ENCODE measurements at places on chromosomes 13 and 19. TPM values are rescaled to one million over a fixed set of nuclear protein-coding genes. Genes with fewer than 3 reads are reported as not detected.
A peak's percentile ranks its signal among the peaks of the same experiment; 100 is the strongest.

DNA sequence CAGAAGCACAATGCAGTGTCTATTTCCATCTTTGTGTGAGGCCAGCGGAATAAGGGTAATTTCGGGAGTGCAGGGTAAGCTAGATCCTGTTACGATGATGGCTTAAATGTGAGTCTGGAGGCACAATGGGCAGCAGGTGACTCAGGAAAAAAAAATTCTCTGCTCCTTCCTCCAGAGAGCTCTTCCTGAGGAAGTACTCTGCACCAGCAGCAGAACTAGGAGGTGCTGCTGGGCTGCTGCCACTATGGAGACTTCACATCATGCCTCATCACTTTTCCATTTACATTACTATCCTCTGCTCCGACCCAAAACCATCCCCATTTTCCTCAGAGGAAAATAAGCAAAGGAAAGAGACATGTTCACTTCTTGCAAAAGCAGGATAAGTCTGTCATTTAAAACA is 282.0 kb downstream of the DNAJC15 start:
- no peak overlapping the region for H3K27ac ChIP-seq

GRCh38 chr13:23563085-23563845 is 6.9 kb upstream of the TNFRSF19 start:
- DNase-seq: no peak
- no peak overlapping the region for H3K4me3 ChIP-seq
- H3K4me1 ChIP-seq: peaks cover 54% of the 10 kb centered on the region
- no peaks in the 10 kb centered on the region for H3K36me3 ChIP-seq
- H3K27me3 ChIP-seq: no peaks in the 10 kb centered on the region
- peak overlapping the region; percentile 23 for H3K27ac ChIP-seq

- no peak overlapping the region for H3K27ac ChIP-seq
- no peak overlapping the region for H3K4me3 ChIP-seq
- no peak for DNase-seq
- no peaks in the 10 kb centered on the region for H3K4me1 ChIP-seq
Measured at GRCh38 chr13:75512253-75512652, 25.4 kb downstream of the COMMD6 start.

DNA sequence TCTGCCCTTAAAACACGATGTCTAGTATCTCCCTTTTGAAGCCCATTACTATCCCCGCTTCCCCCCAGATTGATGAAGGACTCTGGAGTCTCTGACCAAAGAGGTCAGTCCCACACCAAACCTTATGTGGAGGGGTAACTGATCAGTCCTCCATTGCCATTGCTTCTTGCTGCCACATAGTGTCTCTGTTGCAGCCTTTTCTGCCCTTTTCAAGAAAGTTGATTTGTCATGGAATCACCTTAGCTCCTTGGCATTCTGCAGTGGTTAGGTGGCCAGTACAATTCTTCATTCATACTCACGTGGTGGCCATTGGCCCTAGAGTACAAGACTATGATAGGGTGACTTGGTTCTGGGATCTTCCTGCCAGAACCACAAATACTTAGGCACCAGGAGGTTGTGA is 8.4 kb upstream of the HTR2A start:
- no peak overlapping the region for H3K27ac ChIP-seq
- DNase-seq: no peak
- no peak overlapping the region for H3K4me3 ChIP-seq
- H3K4me1 ChIP-seq: peaks cover 1% of the 10 kb centered on the region

- no peak for DNase-seq
- H3K27ac ChIP-seq: no peak overlapping the region
- H3K36me3 ChIP-seq: peaks cover 4% of the 10 kb centered on the region
- H3K4me1 ChIP-seq: peaks cover 23% of the 10 kb centered on the region
- H3K4me3 ChIP-seq: no peak overlapping the region
Measured at GRCh38 chr19:6267552-6268381, 12.0 kb downstream of the MLLT1 start.

DNA sequence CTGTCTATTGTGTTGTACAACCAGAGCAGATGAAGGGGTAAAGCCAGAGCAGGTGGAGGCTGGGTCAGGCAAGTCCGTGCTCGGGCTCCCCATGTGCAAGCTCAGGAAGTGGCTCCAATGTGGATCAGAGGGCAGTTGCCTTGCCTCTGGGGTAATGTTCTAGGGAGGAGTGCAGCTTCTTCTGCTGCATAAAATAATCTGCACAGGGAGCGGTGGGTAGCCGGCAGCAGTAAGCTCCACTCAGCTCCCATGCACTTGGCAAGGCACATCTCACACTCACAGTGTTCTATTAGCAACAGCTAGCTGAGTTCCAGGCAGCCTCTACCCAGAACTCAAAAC is 565.3 kb upstream of the SLITRK1 start:
- DNase-seq: no peak
- H3K4me3 ChIP-seq: no peak overlapping the region
- H3K27me3 ChIP-seq: no peaks in the 10 kb centered on the region
- H3K27ac ChIP-seq: no peak overlapping the region

- no peak for DNase-seq
- no peaks in the 10 kb centered on the region for H3K4me1 ChIP-seq
- no peak overlapping the region for H3K4me3 ChIP-seq
- no peak overlapping the region for H3K27ac ChIP-seq
- H3K27me3 ChIP-seq: no peaks in the 10 kb centered on the region
Measured at GRCh38 chr13:70408865-70409264, 300.6 kb upstream of the KLHL1 start.

DNA sequence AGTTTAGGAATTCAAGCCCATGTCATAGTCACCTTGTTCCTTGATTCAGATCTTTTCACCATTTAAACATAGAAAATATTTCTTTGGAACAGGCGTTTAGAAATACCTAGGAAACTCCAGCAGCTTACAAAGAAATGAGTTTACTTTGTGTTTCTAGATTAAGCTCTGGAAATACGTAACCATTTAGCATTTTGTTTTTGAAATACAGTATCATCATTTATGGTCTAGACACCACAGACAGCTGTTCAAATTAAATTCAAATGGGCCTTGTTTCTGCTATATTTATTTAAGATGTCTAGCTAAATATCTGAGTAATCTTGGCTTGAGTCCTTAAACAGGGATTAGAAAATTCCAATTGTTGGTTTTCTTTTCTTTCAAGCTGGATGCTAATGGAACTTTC is 228.5 kb downstream of the NDFIP2 start:
- no peak overlapping the region for H3K27ac ChIP-seq
- H3K4me3 ChIP-seq: no peak overlapping the region
- no peaks in the 10 kb centered on the region for H3K27me3 ChIP-seq
- no peaks in the 10 kb centered on the region for H3K36me3 ChIP-seq

GRCh38 chr13:40077396-40078027 is 422.1 kb downstream of the COG6 start:
- no peak overlapping the region for H3K4me3 ChIP-seq
- H3K27ac ChIP-seq: no peak overlapping the region
- H3K36me3 ChIP-seq: no peaks in the 10 kb centered on the region
- peaks cover 9% of the 10 kb centered on the region for H3K4me1 ChIP-seq
- no peaks in the 10 kb centered on the region for H3K27me3 ChIP-seq

DNA sequence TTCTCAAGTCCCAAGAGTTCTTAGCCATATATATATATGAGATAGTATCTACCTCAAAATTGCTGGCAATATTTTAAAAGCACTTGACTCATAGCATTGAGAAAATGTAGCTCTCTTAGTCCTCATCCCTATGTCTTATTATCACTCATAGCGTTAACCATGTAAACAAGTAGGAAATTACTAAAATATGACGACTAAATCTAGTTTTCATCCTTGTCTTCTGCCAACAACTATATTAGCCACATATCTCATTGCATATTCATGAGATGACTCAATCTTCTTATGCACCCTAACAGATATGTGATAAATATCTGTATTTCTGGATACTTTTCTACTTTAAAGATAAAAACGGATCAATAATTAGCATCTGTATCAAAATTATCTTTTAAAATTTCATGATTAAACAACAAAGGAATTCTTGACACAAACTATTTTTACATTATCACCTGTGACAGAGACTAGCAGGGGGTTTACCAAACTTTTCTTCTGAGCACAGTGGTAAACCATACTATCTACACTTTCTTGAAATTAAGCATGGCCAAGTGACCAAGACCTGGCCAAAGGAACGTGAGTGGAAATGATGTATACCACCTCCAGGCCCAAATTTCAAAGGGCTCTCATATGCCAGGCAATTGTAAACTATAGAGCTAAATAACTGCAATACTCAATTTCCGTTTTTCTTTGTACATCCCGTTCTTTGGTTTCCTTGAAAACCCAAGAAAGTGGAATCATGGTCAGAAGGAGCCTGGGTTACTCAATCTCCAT is 45.7 kb downstream of the ZC3H13 start:
- no peaks in the 10 kb centered on the region for H3K4me1 ChIP-seq
- no peak overlapping the region for H3K4me3 ChIP-seq
- H3K36me3 ChIP-seq: peaks cover 16% of the 10 kb centered on the region
- no peaks in the 10 kb centered on the region for H3K27me3 ChIP-seq
- no peak for DNase-seq

GRCh38 chr19:55673465-55673864 is 1.6 kb upstream of the EPN1 start:
- H3K27ac ChIP-seq: no peak overlapping the region
- H3K4me1 ChIP-seq: peaks cover 50% of the 10 kb centered on the region
- peaks cover 17% of the 10 kb centered on the region for H3K36me3 ChIP-seq
- peak overlapping the region; percentile 77 for H3K4me3 ChIP-seq

GRCh38 chr19:46036744-46037128 is 4.1 kb downstream of the IGFL4 start:
- H3K4me3 ChIP-seq: no peak overlapping the region
- no peak overlapping the region for H3K27ac ChIP-seq
- H3K27me3 ChIP-seq: peaks cover 5% of the 10 kb centered on the region
- peaks cover 7% of the 10 kb centered on the region for H3K36me3 ChIP-seq

- no peaks in the 10 kb centered on the region for H3K36me3 ChIP-seq
- no peak for DNase-seq
- no peak overlapping the region for H3K4me3 ChIP-seq
- no peak overlapping the region for H3K27ac ChIP-seq
Measured at GRCh38 chr13:55440465-55441085, 1700.1 kb upstream of the PRR20A start.

GRCh38 chr19:2615782-2616181 is 86.7 kb downstream of the GNG7 start:
- H3K27me3 ChIP-seq: peaks cover 16% of the 10 kb centered on the region
- DNase-seq: no peak
- H3K27ac ChIP-seq: no peak overlapping the region
- no peak overlapping the region for H3K4me3 ChIP-seq

- H3K27ac ChIP-seq: no peak overlapping the region
- no peak for DNase-seq
- no peaks in the 10 kb centered on the region for H3K36me3 ChIP-seq
- H3K27me3 ChIP-seq: no peaks in the 10 kb centered on the region
- H3K4me1 ChIP-seq: peaks cover 4% of the 10 kb centered on the region
Measured at GRCh38 chr13:100845128-100845757, 170.6 kb upstream of the TMTC4 start.

DNA sequence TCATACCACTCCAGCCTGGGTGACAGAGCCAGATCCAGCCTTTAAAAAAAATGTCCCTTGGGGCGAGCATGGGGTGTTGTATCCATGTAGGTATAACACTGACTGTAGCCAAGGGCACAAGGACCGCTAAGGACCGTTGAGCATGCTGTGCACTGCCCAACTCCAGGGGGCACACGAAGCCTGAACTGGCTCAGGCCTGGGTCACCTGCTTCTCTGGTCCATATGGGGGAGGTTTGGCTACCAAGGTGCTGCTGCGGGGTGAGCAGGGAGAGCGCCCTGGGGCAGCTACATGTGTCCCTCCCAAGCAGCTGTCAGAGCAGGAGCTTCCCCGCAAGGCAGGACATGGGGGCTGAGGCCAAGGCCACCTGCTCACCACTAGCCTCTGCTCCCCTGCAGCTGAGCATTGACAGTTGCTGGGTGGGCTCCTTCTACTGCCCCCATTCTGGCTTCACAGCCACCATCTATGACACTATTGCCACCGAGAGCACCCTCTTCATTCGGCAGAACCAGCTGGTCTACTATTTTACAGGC is 16.3 kb downstream of the CATSPERG start:
- peaks cover 20% of the 10 kb centered on the region for H3K27me3 ChIP-seq
- H3K4me3 ChIP-seq: no peak overlapping the region
- no peaks in the 10 kb centered on the region for H3K4me1 ChIP-seq
- DNase-seq: no peak

- peaks cover 5% of the 10 kb centered on the region for H3K36me3 ChIP-seq
- H3K27ac ChIP-seq: no peak overlapping the region
- H3K4me1 ChIP-seq: no peaks in the 10 kb centered on the region
- H3K27me3 ChIP-seq: no peaks in the 10 kb centered on the region
- no peak overlapping the region for H3K4me3 ChIP-seq
- no peak for DNase-seq
Measured at GRCh38 chr13:40101708-40102359, 446.4 kb downstream of the COG6 start.

DNA sequence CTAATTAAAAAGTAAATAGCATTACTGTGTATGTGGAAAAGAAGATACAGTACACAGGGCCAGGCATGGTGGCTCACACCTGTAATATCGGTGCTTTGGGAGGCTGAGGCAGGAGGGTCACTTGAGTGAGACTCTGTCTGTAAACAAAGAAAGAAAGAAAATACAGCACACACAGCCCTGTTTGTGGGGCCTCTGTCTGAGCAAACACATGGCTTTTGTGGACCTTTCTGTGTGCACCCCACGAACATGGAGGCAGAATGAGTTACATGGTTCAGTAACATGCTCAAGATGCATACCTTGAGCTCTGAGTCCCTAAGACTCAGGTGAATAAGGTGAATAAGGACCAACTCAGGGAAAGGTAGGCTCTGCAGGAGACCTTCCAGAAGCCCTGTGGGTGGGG is 20.0 kb upstream of the AMER2 start:
- peaks cover 18% of the 10 kb centered on the region for H3K4me1 ChIP-seq
- no peak for DNase-seq
- no peak overlapping the region for H3K27ac ChIP-seq
- no peak overlapping the region for H3K4me3 ChIP-seq
- H3K27me3 ChIP-seq: peaks cover 7% of the 10 kb centered on the region

DNA sequence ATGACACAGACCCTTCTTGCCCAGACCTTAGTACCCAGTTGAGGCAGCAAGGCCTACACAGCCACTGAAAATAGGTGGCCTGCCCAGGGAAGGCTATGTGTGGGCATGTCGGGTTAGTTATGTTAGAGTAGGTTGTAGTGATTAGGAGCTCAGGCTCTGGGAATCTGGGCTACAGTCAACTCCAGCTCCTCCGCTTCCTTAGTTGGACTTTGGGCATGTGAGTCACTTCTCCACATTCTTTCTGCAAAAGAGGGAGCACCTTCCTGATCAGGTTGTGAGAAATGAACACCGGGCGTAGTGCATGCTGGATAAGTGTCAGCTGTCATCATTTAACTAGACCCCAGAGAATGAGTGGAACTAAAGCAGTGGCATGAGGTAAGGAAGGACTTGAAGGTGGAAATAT is 64.8 kb downstream of the ARHGAP35 start:
- DNase-seq: no peak
- H3K27ac ChIP-seq: peak overlapping the region; percentile 1
- peaks cover 16% of the 10 kb centered on the region for H3K36me3 ChIP-seq
- peaks cover 71% of the 10 kb centered on the region for H3K4me1 ChIP-seq
- H3K4me3 ChIP-seq: peak overlapping the region; percentile 35

- H3K4me1 ChIP-seq: peaks cover 26% of the 10 kb centered on the region
- H3K4me3 ChIP-seq: no peak overlapping the region
- H3K27me3 ChIP-seq: no peaks in the 10 kb centered on the region
- peaks cover 13% of the 10 kb centered on the region for H3K36me3 ChIP-seq
- DNase-seq: no peak
Measured at GRCh38 chr13:79725841-79726240, 244.9 kb downstream of the NDFIP2 start.

CEACAM4 gene
- total RNA-seq: not detected

THSD1 gene
- total RNA-seq: 0.75 TPM

B3GNT8 gene
- 0.86 TPM for total RNA-seq

MVB12A gene
- 48.1 TPM for total RNA-seq

Measured in neural crest cell (in vitro differentiated cells).